Right hindlimb (tissue), 1 donor: ENCODE measurements at places on chromosomes 2 and 18.

DNA sequence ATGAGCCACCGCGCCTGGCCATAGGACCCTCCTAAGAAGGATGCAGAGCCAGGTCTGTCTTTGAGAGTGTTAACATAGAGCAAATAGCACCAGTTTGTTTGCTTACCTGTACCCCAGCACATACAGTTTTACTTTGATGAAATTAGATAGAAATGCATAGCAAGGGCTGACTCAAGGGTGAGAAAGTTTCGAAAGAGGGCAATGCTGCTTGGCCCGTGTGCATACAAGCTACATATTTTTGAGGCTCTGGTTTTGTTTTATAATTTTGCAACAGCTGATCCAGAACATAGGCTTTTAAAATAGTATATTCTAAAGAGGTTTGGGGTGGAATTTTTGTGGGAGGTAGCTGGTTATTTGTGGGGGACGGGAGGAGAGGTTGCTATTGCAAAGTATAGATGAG, 151.7 kb downstream of the MCFD2 start:
- no peak for DNase-seq

- DNase-seq, result no peak
Observed at GRCh38 chr18:50686409-50686808, 126.5 kb downstream of the MAPK4 start.

GRCh38 chr2:214542866-214543265, 132.0 kb downstream of the VWC2L start:
- no peak for DNase-seq

- no peak for DNase-seq
Observed at GRCh38 chr2:143123911-143124310, 5.3 kb upstream of the ARHGAP15 start.

GRCh38 chr2:137056704-137057103, 291.4 kb downstream of the THSD7B start:
- DNase-seq, result no peak

DNA sequence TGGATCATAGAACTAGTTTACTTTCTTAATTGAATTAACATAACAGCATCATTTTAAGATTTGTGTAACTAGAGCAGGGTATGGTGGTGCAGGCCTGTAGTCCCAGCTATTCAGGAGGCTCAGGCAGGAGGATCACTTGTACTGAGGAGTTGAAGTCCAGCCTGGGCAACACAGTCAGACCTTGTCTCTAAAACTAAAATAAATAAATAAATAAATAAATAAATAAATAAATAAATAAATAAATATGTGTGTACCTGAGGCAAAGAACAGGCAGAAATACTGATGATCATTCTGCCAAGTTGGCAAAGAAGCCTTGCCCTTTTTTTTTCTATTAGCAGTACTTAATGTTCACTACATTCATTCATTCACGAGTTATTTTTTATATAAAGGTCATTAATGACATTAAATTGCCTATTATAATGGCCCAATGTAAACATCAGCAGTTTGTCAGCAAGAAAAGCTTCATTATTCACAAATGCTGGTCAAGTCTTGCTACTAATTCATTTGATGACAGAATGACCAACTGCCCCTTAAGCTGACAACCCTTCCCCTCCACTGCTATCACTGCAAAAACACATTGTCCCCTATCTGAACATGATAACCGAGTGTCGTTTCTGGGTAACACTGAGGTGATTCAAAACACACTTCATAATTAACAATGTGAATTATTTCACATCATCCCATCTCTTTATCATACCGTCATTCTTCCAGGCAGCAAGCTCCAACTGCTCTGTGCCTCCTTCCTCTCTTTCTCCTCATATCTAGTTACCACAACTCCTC, 39.0 kb downstream of the ARL5A start:
- no peak for DNase-seq

DNA sequence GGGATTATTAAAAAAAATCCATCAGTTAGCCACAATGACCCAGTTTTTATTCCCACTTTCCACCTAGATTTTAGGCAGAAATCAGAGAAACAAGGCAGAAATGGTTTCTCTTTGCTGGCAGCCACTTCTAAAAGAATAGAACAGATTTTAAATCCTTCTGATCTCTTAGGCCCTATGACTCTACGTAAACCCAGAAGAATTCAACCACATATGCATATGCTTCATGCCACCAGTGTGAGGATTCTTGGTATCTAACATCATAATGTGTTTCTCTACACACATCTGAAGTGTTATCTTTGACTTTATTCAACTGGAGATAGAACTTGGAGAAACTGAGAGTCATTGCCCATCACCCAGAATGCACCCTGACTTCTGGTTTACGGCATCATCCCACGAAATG, 128.7 kb upstream of the TANK start:
- DNase-seq, result no peak

- no peak for DNase-seq
Observed at GRCh38 chr2:224033601-224034000, 5.5 kb downstream of the SERPINE2 start.

DNA sequence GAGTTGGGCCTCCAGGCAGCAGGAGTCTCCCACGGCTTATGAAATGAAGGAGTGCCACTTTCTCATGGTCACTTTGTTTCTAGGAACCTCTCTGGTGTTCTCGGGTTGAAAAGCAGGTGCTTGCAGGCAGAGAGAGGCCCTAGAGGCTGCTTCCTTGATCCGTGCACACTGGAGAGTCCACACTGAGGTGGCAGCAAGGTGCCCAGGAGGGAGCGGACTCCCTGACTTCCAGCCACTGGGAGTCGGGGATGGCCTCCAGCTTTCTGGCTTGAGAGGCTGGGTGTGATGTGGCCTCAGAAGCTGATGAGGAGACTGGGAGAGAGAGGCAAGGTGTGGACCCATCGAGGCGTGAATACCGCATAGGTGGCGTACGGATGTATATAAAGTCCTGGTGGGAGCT, 221.8 kb downstream of the AGAP1 start:
- DNase-seq, result no peak
